ENCODE measurements at places on chromosomes 2 and 18.
A peak's percentile ranks its signal among the peaks of the same experiment; 100 is the strongest.

DNA sequence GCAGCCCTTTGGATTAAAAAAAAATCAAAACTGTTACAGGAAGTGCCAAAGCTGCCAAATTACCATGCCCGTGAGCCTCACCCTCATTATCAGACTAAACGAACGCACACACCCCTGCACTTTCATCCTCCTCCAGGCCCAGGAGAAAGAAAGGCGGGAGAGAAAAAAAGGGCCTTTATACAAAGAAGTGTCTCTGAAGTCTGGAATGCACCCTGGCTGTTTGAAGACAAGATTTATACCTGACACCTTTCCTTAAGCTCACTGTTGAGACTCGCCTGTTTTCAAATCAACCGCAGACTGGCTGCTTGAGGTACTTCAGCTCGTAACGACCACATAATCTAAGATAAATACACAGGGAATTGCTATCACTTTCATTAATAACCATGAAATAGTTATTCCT is 31.0 kb downstream of the EDAR start:
- DNase-seq = no peak

DNA sequence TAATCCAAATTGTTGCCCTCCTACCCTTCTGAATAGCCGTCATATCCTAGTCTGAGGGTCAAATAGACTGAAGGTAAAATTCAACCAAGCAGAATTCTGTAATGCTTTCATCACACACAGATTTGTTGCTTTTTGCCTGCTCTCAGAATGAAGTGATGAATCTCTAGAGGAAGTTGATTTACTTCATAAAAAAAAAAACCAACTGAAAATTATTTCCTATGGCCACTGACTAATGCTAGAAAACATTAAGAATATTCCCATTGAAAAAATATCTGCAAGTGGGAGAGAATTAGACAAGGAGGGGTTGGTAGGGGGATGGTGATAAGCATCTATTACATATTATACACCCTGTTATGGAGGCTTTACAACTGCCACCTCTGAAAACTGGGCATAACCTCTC is 2.3 kb upstream of the IL1RL2 start:
- DNase-seq = no peak

DNA sequence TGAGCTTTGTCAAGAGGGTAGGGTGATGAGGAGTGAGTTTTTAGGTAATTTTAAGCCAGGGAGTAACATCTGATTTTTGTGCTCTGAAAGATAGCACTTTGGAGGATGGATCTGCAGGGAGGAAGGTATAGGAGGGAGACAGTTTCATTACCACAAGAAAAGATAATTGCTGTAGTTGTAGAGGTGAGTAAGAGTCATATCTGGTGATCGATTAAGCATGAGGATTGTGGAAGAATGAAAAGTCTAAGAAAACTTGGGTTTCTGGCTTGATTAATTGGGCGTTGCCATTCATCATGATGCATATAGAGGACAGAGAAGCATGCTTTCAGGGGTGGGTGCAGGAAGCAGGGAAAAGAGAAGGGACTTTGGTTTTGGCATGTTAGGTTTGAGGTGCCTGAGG is 18.5 kb downstream of the KCMF1 start:
- DNase-seq = no peak

- no peak for DNase-seq
Measured at GRCh38 chr18:35192415-35192814, 48.4 kb upstream of the ZNF397 start.

- DNase-seq = no peak
Measured at GRCh38 chr18:55102501-55102900, 143.2 kb upstream of the CCDC68 start.

- no peak for DNase-seq
Measured at GRCh38 chr2:27255187-27255586, 7.7 kb downstream of the SLC30A3 start.

DNA sequence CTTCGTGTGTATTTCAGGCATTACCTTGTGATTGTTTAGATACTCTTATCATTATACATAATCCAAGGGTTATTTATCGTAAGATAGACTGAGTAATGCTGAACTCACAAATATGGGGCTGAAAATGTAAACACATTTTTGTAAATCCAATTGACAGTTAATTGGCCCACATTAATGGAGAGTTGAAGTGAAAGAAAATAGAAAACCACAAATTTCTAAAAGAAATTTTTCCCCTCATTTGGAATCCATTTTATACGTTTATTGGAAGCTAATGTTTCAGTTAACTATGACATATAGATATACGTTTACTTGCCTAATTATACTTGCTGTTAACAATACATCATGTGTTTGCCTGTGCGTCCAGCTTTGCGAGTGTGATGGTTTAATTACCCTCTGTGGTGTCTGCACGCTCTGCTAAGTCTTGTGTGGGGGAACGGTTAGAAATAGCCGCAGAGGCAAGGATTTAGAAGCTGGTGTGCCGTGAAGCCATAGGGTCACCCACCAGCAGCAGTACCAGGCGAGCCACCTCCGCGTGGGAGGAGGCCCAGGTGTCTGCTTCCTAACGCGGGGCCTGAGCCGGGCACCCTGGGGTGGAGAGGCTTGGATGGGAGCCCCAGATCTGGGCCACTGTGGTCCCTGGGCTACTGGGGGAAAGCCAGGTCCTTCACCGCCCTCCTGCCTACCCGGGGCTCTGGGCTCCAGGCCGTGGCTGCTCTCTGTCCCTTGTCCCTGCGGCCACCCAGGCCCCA is 38.0 kb downstream of the TSHZ1 start:
- DNase-seq = peak; percentile 18

DNA sequence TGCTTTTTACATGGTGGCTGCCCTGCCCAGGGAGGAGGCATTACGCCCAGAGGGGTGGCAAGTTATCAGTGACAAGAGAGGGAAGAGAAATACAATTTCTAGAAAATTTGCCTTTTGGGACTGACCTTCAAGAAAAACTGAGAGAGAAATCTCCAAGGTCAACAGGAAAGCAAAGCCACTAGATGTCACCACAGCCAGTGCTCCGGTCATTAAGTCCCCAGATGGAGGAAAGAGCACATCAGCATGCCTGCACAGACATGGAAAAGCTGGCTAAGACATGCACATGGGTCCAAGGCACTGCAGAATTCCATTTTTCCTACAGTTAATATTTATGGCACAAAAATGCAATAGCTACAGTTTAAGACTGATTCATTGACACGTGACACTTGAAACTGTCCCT is 21.0 kb downstream of the FHL2 start:
- DNase-seq = no peak

DNA sequence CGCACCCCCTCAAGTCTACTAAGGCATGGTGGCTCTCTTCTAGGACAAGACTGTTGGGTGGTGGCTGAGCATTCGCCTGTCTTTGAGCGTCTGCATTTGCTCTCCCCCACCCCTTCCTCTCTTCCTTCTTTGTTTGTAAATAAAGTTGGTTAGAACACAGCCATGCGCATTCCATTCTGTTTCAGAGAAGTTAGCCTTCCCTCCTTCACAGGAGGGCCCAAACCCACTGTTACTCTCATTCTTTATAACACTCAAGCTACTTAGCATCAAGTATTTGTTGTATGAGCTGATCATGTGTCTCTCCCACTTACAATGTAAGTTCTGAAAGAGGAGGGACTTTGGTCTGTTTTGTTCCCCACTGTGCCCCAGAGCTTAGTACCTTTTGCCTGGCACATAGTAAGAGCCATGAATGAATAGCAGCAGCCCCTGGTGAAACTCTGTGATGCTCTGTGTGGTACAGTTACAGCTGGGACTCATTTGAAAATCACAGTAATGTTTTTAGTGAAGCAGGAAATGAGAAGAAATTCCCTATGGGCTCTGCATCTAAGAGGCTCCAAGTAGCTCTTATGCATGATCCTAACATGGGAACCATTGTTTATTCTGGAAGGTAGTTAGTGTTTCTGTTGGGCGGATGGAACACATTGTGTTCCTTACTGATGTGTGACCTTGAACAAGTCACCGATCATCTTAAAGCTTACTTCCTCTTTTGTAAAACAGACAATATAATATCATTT is 7.7 kb downstream of the MGAT5 start:
- peak; percentile 76 for DNase-seq

DNA sequence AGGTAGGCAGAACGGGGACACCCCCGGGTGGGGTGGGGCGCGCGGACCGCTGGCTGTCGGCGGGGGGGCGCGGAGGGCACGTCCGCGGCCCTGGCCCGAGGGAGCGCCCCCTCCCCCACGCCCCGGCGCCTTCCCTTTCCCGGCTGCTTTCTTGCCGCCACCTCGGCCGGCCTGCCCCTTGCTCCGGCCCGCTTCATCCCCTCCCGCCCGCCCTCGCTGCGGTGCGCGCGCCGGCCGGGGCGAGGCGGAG is 443 bp downstream of the VAPA start:
- DNase-seq = no peak

- peak; percentile 69 for DNase-seq
Measured at GRCh38 chr18:22346401-22346952, 71.2 kb downstream of the CTAGE1 start.

DNA sequence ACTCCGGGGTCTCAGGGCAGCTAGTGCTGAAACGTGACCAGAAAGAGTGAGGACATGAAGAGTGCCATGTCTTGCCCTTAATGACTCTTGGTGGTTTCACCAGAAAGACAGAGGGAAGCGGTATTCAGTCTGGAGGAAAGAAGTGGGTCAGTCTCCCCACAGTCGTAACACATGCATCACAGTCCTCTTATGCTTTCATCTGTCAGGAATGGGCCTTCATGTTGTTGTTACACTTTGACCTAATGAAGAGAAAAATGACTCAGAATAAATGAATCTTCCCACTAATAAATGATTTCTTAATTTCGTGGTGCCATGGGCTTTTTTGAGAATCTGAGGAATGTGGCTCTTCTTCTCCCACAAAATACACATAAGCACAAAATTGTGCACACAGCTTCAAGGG is 103.2 kb downstream of the SLC8A1 start:
- DNase-seq = peak; percentile 75

DNA sequence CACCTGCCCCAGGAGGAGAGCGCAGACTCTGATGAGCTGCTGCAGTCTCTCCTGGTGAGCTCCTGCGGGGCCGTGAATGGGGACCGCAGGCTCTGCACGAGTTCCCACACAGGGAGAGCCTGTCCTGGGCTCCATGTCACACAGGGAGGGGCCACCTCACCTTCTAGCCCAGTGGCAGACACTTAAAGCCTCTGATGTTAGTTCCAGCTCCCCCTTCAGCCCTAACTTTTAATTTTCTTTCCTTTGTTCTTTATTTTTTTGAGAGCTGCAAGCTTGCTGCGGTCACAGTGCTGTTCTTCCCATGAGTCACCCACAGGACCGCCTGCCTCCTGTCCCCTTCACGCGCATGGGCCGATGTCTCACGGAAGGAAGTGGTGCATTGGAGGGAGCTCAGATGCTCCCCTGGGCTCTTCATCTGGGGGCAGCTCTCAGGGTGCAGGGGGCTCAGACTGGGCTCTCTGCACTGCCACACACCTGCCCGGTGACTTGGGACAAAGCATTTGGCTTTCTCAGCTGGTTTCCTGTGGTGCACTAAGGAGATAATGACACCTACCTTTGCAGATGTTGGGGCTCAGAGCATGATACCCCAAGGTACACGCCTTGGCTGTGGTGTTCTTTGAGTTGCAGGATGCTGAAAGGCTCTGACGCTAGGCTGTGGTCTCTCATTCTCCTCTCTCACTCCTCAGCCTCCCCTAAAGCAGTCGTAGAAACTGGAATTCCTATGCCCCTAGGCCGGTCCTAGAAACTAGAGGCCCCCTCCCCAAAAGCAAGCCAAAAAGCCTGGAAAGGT is 37.2 kb upstream of the PXDN start:
- peak; percentile 18 for DNase-seq

GRCh38 chr2:241931976-241932898 is 62.7 kb downstream of the RTP5 start:
- no peak for DNase-seq

- DNase-seq = peak; percentile 54
Measured at GRCh38 chr2:70143314-70144150, 47.3 kb downstream of the C2orf42 start.

DNA sequence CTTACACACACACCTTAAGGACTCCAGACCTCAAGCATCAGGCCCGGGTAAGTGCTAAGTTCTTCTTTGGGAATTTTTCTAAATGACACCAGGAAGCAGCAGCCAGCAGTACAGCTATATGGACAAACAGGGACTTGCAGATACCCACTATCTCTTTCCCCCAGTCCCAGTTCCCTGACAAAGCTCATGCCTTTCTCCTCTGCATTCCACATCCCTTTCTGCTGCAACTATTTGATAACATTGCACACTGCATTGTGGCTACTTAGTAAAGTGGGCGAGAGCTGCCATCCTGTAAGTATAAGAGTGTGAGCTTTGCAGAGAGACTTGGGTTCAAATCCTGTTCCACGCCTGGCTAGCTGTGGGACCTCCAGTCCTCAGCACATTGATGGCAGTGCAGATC is 14.0 kb upstream of the CD226 start:
- no peak for DNase-seq

GRCh38 chr2:173555833-173556232 is 201.2 kb downstream of the CDCA7 start:
- DNase-seq = no peak

GRCh38 chr2:10226038-10226724 is 76.5 kb upstream of the HPCAL1 start:
- no peak for DNase-seq

DNA sequence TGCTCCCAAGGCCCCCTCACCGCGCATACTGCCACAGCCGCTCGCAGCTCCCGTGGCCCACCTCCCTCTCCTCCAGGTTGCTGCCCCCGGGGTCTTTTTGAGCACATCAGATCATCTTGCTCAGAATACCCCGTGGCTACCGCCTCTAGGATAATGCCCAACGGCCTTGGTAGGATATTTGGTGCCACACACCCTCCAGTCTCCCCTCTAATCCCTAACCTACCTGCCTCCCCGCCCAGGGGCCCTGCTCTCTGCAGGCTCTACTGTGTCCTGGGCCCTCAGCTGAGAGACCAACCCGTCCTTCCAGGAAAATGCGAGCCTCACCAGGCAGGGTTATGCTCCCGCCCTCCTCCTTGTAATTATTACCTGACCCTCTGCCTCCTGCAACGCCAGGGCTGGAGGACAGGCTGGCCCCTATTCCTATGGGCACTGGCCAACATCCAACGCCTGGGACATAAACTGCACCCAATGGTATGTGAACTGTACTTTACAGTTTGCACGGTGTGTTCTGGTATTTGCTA is 1.5 kb upstream of the MTCL1 start:
- no peak for DNase-seq
